ENCODE measurements at places on chromosomes 4 and X.

DNA sequence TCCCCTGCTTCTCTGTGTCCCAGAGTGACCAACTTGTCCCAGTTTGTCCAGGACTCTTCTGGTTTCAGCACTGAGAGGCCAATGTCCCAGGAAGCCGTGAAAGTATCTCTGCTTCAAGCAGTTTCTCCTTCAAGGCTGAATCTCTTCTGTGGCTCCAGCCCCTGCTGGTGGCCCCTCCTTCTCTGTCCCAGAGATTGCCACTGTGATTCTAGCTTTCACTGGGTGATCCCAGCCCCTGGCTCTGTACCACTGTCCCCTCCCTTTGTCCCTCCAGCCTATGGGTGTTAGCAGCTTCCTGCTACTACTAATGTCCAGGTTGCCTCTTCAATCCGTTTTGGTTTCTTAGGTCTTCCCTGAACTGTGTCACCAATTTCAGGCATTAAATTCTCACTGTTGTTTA, 70.5 kb downstream of the SOX3 start:
- no peak for DNase-seq

DNA sequence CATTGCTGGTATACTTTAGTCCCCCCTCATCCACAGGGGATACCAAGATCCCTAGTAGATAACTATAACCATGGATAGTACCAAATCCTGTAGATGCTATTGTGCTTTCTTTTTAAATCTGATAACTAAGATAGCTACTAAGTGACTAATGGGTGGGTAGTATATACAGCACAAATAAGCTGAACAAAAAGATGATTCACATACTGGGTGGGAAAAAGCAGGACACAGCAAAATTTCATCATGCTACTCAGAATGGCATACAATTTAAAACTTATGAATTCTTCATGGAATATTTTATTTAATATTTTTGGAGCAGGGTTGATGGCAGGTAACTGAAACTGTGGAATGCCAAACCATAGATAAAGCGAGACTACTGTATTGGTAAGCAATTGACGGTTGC, 161.6 kb downstream of the IL15 start:
- DNase-seq: no peak

GRCh38 chr4:101806914-101807313, 16.4 kb downstream of the BANK1 start:
- no peak for DNase-seq

GRCh38 chr4:14254926-14255325, 627.4 kb upstream of the BOD1L1 start:
- DNase-seq: no peak

GRCh38 chrX:11138498-11139390, 27.6 kb downstream of the HCCS start:
- no peak for DNase-seq

DNA sequence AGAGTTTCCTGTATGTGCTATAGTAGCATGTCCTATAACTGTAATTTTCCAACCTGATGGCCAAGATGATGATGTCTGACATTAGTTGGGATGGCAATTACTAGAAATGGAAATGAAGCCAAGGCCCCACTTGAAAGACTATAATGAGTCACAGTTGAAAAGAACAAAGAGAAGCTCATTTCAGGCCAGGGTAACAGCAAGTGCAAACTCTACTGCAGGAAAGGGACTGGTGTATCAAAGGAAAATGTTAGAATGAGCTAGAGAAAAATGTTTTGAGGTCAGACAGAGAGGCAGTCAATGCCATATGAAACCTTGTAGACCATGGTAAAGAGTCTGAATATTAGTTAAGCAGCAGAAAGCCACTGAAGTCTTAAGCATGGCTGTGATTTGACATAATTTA, 146.2 kb upstream of the SH3RF1 start:
- no peak for DNase-seq

DNA sequence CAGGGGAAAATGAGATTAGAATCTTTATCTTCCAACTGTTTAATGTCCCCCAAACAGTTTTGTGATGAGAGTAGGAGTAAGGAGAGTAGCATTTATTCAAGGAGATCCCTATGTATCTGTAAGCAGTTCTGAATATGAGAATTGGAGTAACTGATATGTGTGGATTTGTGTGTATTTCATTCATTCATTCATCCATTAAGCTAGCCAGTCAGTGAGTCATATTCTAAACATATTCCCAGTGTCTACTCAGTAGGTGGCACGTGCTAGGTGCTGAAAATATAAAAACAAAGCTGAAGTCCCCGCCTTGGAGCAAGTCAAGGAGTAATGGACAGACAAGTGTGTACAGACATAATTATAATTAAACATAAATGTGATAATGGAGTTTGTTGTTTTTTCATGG, 12.4 kb upstream of the STX18 start:
- DNase-seq: no peak

DNA sequence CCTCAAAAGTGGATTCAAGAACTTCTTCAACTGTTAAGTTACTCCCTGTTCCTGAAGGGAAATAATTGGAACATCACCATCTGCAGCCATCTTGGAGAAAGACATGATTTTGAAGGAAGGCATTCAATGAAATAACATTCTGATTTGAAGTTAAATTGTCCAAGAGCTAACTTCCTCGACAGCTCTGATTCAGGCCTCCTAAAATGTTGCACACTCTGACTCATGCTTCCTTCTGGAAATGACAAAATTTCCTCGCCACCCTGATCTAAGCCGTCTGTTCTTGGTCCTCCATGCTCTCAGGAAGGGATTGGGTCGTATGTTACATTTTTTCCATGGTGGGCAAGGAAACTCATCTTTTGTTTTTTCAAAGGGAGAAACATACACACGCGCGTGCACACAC, 496.9 kb upstream of the DIPK2B start:
- DNase-seq: no peak

GRCh38 chr4:180189666-180190065, 2053.5 kb upstream of the TENM3 start:
- no peak for DNase-seq

DNA sequence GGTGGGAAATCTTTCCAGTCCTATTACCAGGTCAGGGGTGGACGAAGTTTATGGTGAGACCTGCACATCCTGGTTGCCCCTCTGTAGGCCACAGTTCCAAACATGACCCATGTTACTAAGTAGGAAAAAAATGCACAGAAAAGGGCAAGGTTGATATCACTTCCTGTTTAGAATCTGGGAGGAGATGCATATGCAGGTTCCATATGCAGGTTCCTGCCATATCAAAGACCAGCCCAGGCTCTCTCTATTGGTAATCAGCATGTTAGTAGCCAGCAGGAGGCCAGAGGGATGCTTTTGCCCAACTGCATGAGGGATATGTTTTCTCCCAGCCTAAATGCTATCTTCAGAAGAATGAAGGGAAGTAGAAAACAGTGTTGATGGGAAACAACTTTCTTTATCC, 657.2 kb downstream of the ANKRD50 start:
- no peak for DNase-seq

- DNase-seq: no peak
Observed at GRCh38 chrX:6812087-6812486, 277.2 kb upstream of the VCX3A start.

- DNase-seq: peak; percentile 66
Observed at GRCh38 chrX:123988423-123989111, 27.1 kb downstream of the STAG2 start.

- no peak for DNase-seq
Observed at GRCh38 chrX:130145123-130145522, 20.5 kb downstream of the AIFM1 start.

GRCh38 chrX:108217876-108218275, 126.3 kb downstream of the ATG4A start:
- no peak for DNase-seq

DNA sequence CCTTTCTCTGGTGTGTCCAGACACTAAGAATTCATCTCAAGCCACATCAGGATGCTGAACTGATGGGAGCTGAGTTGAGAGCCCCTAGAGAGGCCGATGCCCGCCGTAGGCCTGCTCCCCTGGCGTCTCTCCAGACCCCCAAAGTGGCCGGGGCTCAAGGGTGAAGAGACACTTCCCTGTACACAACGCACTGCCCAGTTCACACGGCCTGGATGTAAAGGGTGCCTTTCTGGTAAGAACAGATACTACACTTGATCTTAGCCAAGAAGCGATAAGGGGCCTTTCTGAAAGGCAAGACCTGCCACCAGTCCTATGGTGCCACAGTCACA, 5.1 kb upstream of the TREX2 start:
- no peak for DNase-seq

- DNase-seq: no peak
Observed at GRCh38 chrX:810186-810585, 179.6 kb downstream of the SHOX start.

- DNase-seq: no peak
Observed at GRCh38 chr4:176205299-176205698, 9.9 kb upstream of the SPATA4 start.

- DNase-seq: peak; percentile 61
Observed at GRCh38 chrX:40145001-40145922, 47.5 kb upstream of the BCOR start.

DNA sequence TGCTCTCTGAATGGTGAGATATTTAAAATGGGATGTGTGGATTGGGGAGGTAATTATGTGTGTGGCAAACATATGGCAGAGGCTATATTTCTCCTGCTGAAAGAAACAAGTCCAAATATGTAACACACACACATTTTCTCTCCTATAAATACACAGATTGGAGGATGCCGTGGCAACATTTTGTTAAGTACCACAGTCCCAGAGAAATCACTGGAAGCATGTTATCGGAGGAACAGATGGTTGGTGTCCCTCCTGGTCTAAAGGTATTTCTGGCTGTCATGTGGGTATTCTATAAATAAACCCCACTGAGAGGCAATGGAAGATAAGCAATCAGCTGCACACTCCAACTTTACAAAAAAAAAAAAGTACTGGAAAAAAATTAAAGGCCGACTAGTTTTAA, 528.3 kb upstream of the BOD1L1 start:
- DNase-seq: no peak

- DNase-seq: no peak
Observed at GRCh38 chrX:71949844-71950445, 39.3 kb downstream of the NHSL2 start.

- DNase-seq: no peak
Observed at GRCh38 chr4:17719106-17719505, 62.3 kb downstream of the FAM184B start.

- DNase-seq: no peak
Observed at GRCh38 chr4:20432088-20432487, 180.4 kb downstream of the SLIT2 start.

- no peak for DNase-seq
Observed at GRCh38 chr4:154014407-154015321, 225.8 kb upstream of the SFRP2 start.

DNA sequence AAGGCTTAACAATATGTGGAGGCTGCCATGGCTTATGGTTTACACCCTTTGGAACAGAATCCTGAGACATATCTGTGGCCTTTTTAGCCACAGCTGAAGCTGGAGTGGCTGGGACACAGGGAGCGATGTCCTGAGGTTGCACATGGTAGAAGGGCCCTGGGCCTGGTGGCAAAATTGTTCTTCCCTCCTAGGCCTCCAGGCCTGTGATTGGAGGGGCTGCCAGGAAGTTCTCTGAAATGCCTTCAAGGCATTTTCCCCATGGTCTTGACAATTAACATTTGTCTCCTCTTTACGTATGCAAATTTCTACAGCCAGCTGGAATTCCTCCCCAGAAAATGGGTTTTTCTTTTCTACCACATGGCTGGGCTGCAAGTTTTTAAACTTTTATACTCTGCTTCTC, 39.1 kb upstream of the MAGEA8 start:
- DNase-seq: no peak

- DNase-seq: no peak
Observed at GRCh38 chr4:80228460-80228859, 31.2 kb downstream of the PRDM8 start.

GRCh38 chr4:156762851-156763250, 208.7 kb downstream of the PDGFC start:
- DNase-seq: no peak

DNA sequence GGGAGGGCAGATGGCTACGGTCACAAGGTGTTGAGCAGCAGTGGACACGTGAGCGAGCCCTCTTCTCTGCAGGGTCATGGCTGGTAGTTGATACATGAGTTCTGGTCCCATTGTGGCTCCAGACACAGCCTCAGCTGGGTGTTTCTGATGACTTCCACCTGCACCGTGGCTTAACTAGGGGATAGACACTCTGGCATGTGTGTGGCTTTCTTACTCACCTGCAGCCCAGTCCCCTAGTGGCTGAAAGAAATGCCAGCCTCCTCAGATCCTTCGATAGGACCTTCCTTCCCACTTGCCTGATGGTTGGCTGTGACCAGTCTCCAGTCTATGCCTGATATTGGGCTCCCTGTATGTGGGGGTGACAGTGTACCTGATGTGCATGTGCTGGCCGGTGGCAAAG, 5.0 kb downstream of the GPR78 start:
- no peak for DNase-seq

DNA sequence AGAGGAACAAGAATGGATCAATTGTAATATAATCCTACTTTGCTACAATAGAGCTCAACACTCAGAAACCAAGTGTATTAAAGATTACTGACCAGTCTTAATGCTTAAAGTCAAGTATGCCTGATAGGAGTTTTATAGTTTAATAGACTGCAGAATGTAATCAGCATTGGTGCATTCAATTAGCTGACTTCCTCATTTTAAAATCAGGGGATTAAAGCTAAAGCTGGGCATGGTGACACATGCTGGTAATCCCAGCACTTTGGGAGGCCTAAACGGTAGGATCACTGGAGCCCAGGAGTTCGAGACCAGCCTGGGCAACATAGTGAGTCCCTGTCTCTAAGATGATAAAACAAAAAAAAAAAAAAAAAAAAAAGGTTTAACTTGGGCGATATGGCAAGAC, 10.8 kb downstream of the HNRNPDL start:
- peak; percentile 18 for DNase-seq

GRCh38 chr4:19961091-19961490, 290.6 kb upstream of the SLIT2 start:
- no peak for DNase-seq

- DNase-seq: no peak
Observed at GRCh38 chrX:21056622-21057021, 317.6 kb upstream of the CNKSR2 start.

GRCh38 chr4:181548873-181549575, 694.2 kb upstream of the TENM3 start:
- DNase-seq: no peak

DNA sequence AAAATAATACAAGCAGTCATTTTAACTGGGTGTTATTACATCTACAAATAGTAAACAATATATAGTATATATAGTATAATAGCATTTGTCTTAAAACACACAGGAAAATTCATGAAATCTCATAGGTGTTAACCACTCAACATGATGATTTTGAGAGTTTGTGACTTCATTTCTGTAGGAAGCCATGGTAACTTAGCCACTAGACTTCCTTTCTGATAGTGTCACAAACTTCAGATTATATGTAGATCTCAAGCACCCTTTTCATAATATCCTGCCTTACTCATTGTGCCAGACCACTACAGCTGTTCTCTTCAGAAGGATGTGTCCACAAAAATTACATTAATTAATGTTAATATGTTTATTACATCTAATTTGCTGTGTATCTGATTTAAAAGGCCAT, 1250.6 kb downstream of the ADGRL3 start:
- no peak for DNase-seq

GRCh38 chr4:89324671-89325070, 17.1 kb upstream of the GPRIN3 start:
- DNase-seq: peak; percentile 30

DNA sequence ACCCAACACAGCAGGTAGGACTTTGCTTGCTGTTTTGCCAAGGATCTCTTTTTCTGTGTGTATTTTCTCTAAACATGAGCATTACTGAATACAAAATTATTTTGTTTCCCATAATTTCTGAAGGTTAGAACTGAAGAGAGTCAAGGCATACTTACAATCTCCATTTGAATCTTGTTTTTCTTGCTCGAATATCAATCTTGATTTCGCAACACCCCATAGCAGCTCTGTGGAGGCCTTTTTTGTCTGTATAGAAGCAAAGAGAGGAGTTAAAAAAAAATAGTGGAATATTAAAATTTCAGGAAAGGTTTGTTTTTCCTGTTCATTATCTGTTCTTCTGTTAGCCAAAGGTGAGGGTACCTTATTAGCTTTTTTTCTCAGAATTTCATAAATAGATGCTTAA, 92.9 kb downstream of the TNIP2 start:
- DNase-seq: peak; percentile 19

All from hematopoietic multipotent progenitor cell treated with erythropoietin and hydrocortisone succinate and interleukin-3 and kit ligand, for 6 days (in vitro differentiated cells).